ENCODE measurements at places on chromosomes 5 and 9. TPM values are rescaled to one million over a fixed set of nuclear protein-coding genes. Genes with fewer than 3 reads are reported as not detected.

Gene NEURL1B
- 0.36 TPM for total RNA-seq

Gene OTULINL
- under 0.01 TPM for total RNA-seq

Gene PRR16
- total RNA-seq, result 1.6 TPM

Gene TMEM171
- total RNA-seq, result 7.0 TPM

Gene PCDHGA3
- total RNA-seq, result 1.9 TPM

Gene MOB3B
- under 0.01 TPM for total RNA-seq

Gene RNF208
- 0.19 TPM for total RNA-seq

Gene AQP7
- total RNA-seq, result 0.09 TPM

Gene PCDHGB6
- 1.7 TPM for total RNA-seq

Gene PRRT1B
- total RNA-seq, result not detected

Gene STPG3
- not detected for total RNA-seq

Gene C7
- 0.09 TPM for total RNA-seq

Gene PRDM9
- not detected for total RNA-seq

Gene DNM1
- total RNA-seq, result 2.9 TPM

Gene TMEM252
- not detected for total RNA-seq

Measured in endothelial cell of coronary artery (primary cell).